ENCODE measurements at places on chromosomes 4 and X. TPM values are rescaled to one million over a fixed set of nuclear protein-coding genes. Genes with fewer than 3 reads are reported as not detected.

DNA sequence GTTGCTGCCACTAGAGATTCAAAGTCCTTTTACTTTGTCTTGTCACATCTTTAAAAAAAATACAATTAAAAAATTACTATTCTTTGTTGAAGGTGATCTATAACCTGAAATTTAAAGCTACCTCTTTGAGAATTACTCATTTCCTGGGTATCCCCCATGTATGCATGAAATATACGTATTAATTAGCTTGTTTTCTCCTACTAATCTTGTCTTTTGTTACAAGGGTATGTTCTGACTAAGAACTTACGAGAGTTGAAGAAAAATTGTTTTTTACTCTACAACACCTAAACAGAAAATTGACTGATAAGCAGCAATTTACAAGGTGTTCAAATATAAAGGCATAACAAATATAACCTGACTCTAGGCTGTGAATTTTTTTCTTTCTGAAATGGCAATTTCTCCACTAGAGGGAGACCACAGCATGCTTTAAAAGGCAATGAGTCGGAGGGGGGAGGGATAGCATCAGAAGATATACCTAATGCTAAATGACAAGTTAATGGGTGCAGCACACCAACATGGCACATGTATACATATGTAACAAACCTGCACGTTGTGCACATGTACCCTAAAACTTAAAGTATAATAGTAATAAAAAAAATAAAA lies 249.6 kb downstream of the OPHN1 start:
- DNase-seq: no peak

DNA sequence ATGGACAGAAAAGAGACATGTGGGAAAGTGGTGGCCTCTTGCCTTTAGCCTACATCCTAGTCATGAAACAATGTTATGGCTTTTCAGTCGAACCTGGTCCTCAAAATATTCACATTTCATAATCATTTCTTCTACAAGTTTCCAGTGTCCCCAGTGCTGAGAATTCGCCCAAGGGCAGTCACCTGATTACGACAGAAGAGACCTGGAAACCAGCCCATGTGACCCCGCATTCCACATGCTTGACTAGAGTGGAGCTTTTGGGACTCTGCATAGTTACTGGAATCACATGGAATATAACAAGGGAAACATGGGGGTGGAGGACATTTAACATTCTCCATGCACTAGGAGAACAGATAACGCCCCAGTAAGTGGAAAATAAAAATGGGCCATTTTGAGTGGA lies 100.1 kb downstream of the PPARGC1A start:
- DNase-seq: peak; percentile 67

- DNase-seq: peak; percentile 23
These were observed 71.7 kb downstream of the CFAP299 start for GRCh38 chr4:80407246-80407645.

DNA sequence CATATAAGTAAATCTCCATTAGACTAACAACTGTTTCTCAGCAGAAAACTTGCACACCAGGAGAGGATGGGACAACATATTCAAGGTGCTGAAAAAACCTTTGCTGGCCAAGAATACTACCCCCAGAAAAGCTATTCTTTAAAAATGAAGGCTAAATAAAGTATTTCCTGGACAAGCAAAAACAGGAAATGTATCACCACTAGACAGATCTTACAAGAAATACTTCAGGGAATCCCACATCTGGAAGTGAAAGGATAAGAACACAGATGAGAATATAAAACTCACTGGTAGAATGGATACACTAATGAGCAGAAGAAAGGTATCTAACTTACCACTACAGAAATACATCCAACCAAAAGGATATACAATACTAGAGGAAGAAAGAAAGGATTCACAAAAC lies 27.0 kb upstream of the ADH1C start:
- DNase-seq: no peak

- DNase-seq: no peak
These were observed 468 bp upstream of the SPIN2B start for GRCh38 chrX:57121816-57122215.

- DNase-seq: no peak
These were observed 15.6 kb downstream of the CHRNA9 start for GRCh38 chr4:40350627-40351227.

Gene PLAC1
- not detected for polyA plus RNA-seq

Gene TSPAN6
- 5.3 TPM for polyA plus RNA-seq

DNA sequence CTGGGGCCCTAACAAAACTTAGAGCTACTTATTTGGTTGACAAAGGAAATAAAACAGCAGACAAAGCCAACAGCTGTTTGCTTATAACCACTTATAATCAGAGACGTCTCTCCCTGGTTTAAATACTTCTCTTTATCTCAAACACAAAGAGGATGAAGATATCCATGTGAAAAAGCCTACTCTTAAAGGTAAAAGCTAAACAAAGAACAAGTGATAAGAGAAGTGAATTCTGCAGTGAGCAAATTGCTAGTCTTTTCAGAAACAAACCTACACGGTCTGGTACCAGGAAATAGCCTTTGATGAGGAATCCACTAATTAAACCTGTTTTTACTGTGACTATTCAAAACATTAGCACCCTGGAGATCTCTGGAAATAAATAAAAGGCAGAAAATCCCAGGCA lies 46.7 kb downstream of the GRIA3 start:
- DNase-seq: no peak

GRCh38 chrX:52359614-52360232 lies 9.1 kb upstream of the XAGE2 start:
- no peak for DNase-seq

DNA sequence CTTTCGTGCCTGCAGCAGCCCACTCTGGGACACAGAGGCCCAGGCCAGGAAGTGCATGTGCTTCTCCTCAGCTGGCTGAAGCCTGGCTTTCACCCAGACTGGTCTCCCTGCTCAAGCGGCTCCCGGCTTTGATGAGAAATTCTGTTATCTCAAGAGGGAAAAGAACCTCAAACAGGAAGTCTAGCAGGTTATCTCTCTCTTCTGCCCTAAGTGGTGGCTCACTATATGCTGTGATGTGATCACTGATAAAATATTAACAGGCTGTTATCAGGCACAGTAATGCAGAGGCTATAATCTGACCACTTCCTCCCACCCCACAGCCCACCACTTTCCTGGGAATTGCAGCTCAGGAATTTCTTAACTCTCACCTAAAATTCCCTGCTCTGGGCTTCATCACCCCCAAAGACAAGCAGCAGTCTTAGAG lies 13.3 kb downstream of the CLDN2 start:
- no peak for DNase-seq

DNA sequence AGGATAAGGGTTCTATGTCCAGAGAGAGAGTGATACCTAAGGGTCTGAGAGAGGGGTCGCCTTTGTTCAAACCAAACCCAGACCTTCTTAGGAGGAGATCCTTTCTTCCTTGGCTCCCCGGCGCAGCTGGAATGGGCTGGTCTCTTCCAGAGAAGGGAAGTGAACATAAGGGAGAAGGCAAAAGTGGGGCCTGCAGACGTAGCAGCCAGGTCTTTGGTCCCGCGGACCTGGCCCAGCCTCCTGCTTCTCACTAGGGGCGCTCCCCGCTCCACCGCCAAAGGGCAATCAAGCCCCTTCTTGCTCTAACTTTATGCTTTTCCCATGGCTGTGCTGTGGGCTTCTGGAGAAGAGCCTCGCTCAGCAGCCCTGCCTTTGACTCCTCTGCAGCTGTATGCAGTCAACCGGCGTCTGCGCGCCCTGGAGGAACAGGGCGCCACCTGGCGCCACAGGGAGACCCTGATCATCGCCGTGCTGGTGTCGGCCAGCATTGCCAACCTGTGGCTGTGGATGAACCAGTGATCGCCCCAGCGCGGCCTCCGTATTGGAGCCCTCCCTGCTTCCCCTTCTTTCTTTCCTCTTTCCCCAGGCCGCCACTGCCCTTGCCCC lies 6.5 kb downstream of the FATE1 start:
- DNase-seq: no peak

Gene HMGN5
- 2.8 TPM for polyA plus RNA-seq

GRCh38 chrX:39450234-39450977 lies 647.4 kb downstream of the BCOR start:
- DNase-seq: no peak

GRCh38 chrX:97714072-97714471 lies 830.4 kb downstream of the RPA4 start:
- no peak for DNase-seq

DNA sequence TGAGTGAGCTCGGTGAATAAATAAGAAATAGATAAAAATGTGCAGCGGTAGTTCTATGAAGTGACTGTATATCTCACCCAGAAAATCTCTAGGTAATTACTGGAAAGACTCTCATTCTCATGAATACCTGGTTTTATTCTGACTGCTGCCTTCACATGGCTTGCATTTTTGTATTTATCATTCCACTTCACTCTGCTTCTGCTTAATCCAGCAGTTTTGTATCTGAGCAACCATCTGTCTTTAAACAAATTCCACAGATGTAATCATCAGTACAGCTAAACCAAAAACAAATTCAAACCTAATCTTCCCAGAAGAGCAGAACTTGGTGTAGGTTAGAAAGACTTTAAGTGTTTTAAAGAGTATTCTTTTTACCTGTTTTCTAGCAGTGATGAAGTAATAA lies 11.2 kb upstream of the ALB start:
- DNase-seq: no peak

Gene SLC26A1
- polyA plus RNA-seq: 0.27 TPM

DNA sequence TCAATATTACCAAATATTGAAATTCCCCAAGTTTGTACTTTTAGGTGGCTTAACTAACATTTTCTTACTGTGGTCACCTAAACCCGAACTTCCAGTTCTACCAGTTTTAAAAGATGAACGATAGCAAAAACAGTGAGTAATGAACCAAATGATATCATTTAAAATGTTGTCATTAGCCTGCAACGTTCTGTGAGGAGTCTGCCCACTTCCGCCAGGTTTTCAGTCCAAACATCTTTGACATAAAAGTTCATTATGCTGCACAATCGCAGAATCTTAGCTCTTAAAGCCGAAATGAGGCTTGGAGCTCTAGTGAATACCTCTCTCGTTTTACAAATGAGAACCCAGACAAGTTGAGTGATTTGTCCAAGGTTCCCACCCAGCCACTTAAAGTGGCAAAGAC lies 762 bp downstream of the PIGA start:
- DNase-seq: no peak

- DNase-seq: peak; percentile 57
These were observed 1.1 kb downstream of the TMEM131L start for GRCh38 chr4:153466949-153467896.

DNA sequence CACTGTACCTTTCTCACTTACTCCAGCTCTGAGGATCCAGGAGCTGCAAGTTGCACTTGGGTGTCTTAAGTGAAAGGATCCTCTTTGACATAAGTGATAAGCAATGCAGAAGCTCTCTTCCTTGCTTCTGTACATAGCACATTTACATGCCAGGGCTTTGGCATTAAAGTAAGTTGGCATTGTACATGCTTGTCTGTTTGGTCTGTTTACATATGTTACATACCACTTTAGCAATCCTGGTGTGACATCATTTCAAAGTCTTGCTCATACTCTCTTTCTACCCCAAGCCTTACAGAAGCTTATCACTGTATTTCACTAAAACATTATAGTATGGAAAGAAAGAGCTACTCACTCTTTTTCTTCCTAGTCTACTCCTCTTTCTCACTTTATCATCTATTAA lies 2548.3 kb downstream of the ARAP2 start:
- DNase-seq: no peak

Gene KLHL13
- polyA plus RNA-seq: 3.8 TPM

GRCh38 chrX:136291824-136292223 lies 8.9 kb upstream of the ADGRG4 start:
- no peak for DNase-seq

Gene CYTL1
- polyA plus RNA-seq: not detected

DNA sequence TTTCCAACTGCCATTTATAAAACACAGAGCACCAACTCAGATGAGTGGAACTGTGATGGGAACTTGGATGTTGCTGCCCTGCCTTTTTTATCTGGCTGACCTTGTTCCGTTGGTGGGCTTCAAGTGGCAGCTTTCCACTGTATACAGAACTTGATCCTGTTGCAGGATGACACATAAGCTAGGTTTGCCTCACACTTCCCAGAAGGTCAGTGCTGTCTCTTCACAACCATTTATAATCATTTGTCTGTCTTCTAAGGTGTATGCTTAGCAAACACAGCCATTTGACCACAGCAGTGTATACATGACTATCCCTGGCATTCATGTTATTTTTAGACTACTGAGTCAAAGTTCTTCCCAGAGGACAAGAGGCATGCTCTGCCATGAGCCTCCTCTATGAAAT lies 20.3 kb downstream of the DGKK start:
- DNase-seq: no peak

Measured in heart left ventricle (tissue), 16 donors.